ENCODE measurements at places on chromosomes 13 and 19.

DNA sequence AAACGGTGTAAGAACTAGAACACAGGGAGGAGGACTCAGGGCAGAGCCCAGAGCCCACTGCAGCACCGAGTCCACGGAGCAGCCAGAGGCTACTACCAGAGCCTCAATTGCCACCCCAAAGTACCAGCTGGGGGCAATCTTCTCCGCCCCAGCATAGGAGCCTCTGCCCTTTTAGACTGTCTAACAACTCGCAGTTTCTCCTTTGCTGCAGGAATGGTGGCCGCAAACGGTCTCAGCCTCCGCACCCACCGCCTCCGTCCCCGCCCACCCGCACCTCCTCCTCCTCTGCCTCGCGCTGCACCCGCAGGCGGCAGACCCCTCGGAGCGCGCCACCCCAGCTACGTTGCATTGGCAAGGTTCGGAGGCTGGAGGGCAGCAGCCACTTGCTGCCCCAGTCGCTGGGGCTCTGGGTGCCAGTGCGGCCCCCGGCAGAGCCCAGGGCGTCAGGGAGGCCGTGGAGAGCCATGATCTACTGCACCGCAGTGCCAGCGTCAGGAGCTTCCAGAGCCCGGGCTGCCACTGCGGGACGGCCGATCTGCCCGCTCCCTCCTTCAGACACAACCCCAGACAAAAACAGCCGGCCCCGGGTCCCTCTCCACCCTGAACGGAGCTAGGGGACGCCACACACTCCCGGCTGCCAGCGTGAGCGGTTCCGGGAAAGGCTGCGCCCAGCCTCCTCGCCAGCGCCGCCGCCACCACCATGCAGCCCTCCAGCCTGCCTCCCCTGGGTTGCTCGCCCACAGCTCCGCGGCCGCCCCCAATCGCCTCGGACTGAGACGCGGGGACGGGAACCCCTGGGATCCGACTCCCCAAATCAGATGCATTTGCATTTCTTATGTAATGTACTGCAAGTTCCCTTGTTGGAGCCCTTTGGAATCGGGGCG, 1.8 kb downstream of the FGF14 start:
- DNase-seq, result peak; percentile 14

DNA sequence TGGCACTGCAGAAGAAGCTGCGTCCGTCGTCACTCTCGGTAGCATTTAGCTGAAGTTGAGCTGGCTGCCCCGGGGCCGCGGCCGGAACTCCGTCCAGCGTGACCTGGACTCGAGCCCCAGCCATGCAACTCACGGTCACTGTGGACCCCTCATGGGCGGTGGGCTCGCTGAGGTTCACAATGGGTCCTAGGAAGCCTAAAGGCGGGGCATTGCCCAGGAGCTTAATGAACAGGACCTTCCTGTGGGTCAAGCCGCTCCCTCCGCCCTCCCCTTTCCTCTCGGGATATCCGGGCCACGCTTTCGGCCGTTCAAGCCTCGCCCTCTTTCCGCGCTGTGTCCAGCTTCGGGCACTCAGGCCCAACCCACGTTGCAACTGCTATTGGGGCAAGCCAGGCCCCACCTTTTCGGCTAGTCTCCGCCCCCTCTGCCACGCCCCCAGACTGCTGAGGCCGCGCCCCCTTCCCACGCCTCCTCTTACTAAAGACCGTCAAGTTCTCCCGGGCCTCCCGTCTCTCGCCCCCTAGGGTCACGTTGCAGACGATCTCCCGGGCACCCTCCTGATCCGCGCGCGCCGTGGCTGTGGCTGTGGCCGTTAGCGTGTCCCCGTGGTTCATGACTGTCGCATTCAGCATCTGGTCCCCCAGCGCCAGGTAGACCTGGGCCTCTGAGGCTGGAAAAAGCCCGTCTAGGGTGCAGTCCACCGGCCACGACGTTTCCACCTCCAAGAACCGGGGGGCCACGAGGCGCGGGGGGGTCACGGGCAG, 1.4 kb upstream of the RAVER1 start:
- no peak for DNase-seq

DNA sequence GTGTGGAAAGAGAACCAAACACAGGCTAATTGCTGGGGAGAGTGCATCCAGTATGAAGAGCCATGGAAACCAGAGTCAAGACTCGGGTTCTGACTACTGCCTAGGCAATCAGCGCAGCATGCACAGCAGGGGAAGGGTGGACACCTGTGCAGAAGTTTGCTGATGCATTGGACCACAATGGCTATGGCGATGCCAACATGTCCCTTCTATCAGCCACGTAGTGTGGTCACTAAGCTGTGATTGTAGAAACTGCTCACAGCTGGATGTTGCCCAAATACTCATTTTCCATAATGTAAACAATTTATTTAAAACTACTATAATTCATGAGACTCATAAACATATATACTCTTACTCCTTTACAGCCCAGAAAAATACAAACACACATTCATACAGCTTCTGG, 1718.2 kb downstream of the EFNB2 start:
- no peak for DNase-seq

DNA sequence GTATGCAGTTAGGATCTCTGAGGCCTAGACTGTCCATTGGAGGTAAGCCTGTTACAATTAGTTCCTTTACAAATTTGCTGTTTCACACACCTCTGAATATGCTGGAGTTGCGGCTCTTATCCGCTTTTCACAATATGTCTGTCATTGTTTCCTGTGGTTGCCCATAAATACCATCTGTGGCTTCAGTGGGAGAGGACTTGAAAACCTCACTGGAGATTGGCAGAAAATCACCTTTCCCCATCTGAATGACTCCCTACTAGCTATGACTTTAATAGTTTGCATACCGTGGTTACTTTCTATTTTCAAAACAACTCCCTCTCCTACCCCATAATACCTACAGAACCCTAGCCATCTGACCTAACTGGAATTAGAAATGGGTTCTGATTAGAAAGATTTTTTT, 454.3 kb downstream of the PCDH17 start:
- no peak for DNase-seq

- no peak for DNase-seq
Measured at GRCh38 chr13:25507841-25508240, 136.1 kb downstream of the ATP8A2 start.

DNA sequence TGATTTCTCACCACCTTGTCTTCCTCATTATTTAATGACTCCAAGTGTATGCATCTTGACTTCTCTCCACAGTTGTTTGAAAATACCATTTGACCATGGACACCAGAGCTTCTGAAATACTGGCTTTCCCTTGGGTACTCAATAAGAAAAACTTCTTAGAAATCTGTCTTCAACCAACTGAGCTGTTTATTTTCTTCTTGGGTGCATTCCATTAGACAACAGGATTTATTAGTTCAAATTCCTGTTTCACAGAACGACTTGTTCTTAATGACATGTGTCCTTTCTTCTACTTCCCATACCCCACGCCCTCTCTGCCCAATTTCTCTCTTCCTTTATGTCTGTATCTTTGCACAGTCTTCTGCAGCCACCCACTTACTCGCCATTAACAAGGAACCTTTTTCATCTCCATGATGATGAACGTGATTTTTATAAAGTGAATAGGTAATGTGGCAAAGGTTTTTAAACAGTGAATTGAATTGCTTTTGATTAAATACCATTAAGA, 11.3 kb upstream of the ITM2B start:
- no peak for DNase-seq

GRCh38 chr13:54949735-54950134, 1921.1 kb downstream of the OLFM4 start:
- no peak for DNase-seq

DNA sequence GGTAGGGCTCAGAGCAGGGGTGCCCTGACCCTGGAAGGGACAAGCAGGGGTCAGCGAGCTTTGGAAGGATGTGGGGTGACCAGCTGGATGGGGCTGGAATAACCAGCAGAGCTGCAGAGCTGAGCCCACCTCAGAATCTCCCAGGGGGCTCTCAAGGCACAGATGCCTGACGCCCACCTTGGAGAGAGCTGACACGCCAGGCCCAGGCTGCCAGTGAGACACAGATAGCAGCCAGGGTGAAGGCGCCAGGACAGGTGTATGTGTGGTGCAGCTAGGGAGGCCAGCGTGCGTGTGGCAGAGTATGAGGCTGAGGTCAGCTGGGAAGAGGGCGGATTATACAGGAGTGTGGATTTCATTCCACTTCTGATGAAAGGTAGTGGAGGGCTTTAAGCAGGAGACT, 8.9 kb downstream of the AP1M1 start:
- no peak for DNase-seq

DNA sequence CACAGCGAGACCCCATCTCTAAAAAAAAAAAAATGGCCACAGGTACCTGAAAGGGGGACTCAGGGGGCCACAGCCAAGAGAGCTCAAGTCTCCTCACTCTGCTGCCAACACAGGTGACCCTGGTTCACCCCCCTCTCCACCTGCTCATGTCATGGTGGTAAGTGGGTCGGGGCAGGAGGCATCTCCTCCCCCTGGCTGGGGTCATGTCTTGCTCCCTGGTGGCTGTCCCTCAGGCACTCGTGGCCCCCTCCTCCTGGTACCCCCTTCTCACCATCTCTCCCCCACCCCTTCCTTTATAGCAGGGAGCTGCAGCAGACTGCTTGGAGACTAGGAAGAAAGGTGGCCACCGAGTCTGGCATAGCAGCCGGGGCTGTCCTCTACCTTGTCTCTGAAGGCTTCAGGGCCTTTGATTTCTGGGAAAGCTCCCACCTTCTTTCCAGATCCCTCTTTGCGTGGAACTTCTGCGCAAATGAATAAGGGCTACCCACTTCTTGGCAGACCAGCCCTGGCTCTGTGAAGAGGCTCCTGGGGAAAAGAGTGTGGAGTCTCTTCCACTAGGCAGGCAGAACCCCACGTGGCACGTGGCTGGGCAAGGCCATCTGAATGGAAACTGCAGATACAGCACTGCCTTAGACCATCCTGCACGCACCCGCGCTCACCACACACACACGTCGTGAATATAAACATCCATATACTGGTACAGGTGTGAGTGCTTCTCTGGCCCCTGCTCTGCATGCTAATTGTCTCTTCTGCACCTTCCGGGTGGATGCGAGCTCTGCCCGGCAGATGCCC, 20.1 kb upstream of the MIER2 start:
- DNase-seq, result no peak

DNA sequence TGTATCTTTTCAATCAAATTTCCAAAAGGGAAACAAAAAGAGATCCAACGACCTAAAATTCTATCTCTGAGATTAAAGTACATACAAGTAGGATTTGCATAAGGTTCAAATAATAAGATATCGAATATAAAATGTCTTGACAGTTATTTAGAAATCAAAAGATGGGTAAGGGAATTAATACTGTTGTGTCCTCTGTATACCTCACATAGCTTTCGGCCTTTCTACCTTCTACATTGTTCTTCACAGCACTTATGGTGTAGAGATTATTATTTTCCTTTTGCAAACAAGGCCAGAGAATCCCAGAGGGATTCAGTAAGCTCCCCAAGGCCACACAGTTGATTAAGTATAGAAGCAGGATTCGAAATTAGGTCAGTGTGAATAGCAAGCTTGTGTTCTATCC, 403.6 kb downstream of the SPRY2 start:
- no peak for DNase-seq

DNA sequence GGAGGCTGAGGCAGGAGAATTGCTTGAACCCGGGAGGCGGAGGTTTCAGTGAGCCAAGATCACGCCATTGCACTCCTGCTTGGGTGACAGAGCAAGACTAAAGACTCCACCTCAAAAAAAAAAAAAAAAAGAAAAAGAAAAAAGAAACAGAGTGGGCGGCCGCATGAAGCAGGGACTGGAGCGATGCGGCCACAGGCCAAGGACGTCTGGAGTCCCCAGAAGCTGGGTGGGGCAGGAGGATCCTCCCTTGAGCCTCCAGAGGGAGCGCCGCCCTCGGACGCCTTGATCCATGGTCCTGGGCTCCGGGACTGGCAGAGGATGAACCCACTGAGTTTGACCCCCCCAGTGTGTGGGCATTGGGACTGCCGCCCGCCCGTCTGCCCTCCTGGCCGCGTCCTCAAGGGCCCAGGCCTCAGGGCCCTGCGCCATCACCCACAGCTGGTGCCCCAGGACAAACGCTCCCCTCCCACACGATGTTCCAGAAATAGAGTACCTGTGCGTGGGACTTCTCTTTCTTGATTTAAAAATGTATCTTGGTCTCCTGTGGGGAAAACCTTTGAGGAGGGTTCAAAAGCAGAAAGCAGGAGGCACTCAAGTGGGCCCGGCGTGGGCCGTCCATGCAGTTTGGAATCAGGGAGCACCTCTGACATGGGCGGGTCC, 15.5 kb downstream of the BTBD2 start:
- DNase-seq, result no peak

DNA sequence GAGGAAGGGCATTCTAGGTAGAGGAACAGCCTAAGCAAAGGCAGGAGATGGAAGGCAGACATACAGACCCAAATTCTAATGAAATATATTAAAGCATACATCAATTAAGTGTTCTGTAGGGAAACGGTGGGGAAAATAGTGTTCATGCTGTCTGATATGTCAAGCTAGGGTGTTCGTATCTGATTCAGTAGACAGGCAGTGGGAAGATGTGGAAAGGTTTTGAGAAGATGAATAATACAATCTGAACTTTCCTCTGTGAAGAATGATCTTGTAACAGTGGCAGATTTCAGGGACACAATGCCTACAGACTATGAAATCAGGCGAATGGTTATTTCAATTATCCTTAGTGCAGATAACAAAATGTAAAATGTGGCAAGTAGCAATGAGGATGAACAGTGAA, 594.2 kb downstream of the KCTD12 start:
- DNase-seq, result no peak

Measured in T-helper 17 cell (primary cell).